ENCODE measurements at places on chromosomes 7 and 10.

DNA sequence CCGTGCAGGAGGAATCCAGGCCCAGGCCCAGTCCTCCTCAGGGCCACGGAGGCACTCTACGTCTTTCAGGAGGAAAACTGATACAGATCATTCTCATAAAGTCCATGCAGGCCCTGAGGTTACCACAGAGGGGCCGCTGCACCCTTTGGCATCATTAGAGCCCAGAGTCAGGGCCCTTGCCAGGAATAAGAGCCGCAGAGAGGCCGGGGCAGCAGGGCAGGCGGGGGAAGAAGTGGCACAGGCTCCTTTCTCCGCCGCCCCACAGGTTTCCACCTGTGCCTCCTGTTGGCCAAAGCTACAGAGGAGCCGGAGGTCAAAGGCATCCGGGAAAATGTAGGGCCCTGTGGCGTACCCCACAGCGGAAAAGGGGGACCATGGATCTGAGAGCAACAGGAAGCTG lies 366.6 kb upstream of the SHH start:
- no peak for DNase-seq

- no peak for DNase-seq
Measured at GRCh38 chr7:25994433-25994994, 157.5 kb upstream of the NFE2L3 start.

DNA sequence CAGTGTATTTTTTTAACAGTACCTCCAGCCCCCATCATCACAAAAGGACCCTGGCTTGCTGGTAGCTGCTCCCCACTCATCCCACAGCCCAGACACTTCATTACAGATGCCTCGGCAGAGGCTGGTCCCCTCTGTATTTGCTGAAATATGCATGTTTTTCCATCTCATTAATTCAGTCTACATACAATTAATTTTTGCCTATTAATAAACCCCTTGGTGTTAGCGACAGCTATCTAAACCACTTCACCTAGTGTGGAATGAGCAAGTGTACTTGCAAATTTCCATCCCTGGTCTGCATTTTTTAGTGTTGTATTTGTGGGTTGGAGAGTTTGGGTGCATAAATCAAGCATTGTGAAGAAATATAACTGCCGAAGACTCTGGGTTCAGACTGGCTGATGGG lies 216.9 kb downstream of the MGMT start:
- no peak for DNase-seq

- DNase-seq: no peak
Measured at GRCh38 chr10:110827875-110828274, 43.9 kb upstream of the PDCD4 start.

- no peak for DNase-seq
Measured at GRCh38 chr10:123663522-123663921, 2.6 kb upstream of the GPR26 start.

GRCh38 chr10:93518531-93518930 lies 22.1 kb downstream of the CEP55 start:
- no peak for DNase-seq

- DNase-seq: no peak
Measured at GRCh38 chr7:26549281-26549944, 257.8 kb downstream of the SNX10 start.

GRCh38 chr10:35487336-35488034 lies 117.7 kb upstream of the GJD4 start:
- DNase-seq: no peak

- DNase-seq: no peak
Measured at GRCh38 chr7:97868788-97869187, 3.4 kb downstream of the ASNS start.

DNA sequence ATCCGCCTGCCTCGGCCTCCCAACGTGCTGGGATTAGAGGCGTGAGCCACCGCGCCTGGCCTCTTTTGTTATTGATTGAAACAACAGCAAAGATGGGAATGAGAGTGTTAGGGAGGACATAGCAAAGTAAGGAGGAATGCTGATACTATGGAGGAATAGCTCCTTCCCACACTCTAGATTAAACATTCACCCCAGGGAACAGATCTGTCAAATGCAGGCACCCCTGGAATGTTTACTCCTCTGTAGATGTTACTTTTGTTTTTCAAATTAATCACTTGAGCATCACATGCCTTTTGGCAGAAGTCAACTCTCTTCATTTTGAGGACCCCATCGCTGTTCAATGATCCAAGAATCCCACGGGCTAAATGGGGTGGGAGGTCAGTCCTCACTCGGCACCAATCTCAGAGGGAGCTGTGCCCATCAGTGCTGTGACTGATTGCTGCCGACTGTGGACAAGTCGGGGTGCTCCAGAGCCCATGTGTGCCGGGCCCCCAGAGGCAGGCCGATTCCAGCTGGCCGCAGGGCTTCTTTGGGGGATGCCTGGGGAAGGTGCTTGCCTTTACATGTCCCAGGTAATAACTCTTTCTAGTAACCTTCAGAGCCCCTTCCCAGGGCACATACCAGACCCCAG lies 10.2 kb upstream of the COBL start:
- DNase-seq: no peak

- no peak for DNase-seq
Measured at GRCh38 chr7:112120696-112121217, 85.4 kb downstream of the DOCK4 start.

- no peak for DNase-seq
Measured at GRCh38 chr10:7082967-7083366, 327.9 kb downstream of the SFMBT2 start.

- no peak for DNase-seq
Measured at GRCh38 chr7:133545618-133546017, 292.7 kb downstream of the EXOC4 start.

- DNase-seq: no peak
Measured at GRCh38 chr10:8586504-8586903, 532.0 kb downstream of the GATA3 start.

- no peak for DNase-seq
Measured at GRCh38 chr10:35347121-35347562, 10.8 kb downstream of the CCNY start.

DNA sequence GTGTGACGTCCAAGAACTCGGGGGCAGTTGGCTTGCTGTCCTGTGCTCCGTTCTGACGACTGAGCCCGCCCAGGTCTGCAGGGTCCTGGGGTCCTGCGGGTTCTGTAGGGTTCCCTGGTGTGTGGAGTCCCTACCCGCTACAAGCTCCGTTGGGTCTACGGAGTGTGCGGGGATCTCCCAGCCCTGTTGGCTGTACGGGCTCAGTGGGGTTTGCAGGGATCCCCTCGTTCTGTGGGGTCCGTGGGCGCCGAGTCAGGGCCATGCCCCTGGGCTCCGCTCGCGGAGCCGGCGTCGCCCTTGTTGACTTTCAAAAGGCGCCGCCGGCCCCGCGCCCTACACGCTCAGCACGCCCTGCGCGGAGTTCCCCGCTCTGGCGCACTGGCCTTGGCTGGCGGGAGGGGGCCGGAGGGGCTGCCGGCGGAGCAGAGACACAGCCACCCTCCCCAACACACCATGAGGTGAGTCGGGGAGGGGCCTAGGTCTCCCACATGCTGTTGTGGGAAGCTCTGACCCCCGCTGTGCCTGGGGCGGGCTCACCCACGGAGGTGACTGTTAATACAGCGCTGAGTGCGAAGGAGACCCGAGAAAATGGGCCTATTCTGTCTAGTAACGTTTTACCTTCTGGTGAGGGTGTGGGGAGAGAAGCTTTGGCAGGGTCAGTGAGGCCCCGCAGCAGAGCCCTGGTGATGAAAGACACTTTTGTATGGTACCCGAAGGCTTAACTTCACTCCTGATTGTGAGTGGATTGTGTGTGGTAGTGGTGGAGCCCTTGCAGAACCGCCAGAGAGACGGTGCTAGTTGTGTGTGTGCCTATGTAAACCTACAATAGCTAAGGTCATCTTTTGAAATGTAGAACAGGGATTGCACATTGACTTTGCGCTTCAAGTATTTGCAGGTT lies 8.1 kb downstream of the TASOR2 start:
- DNase-seq: no peak

GRCh38 chr10:70970830-70971229 lies 82.5 kb upstream of the PCBD1 start:
- no peak for DNase-seq

DNA sequence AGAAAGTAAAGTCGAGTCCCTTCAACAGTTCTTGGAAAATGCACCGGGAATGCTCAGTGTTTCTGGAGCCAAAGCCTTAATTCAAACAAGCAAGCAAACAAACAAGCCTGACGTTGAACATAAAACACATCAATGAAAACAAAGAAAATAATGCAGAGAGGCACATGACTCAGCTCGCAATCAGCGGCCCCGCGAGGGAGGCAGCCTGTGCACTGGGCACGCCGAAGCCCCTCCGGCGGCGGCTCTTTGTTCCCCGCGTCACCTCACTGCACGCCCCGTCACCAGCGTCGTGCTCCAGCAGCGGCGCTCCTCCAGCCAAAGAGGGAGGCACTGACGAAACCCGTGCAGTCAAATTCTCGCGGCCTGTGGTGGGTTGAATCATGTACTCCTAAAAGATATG lies 151.5 kb downstream of the DNAJB6 start:
- no peak for DNase-seq

DNA sequence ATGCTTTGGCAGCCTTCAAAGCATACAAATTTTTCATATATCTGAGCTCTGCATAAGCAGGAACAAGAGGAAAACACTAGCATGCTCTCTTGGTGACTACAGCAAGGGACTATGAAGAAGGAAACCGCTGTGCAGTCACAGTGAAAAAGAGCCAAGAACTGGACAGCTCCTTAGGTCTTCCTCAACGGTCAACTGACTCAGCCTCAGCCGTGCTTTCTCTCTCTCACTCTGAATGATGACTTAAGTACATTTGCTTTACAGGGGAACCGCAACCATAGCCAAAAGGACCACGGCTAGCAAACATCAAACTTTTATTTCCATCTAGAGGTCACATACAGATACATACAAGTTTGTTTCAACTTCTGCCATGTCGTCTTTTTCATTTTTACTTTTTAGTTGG lies 69.9 kb downstream of the HYCC1 start:
- no peak for DNase-seq

GRCh38 chr7:94300176-94300835 lies 94.4 kb upstream of the COL1A2 start:
- DNase-seq: no peak

GRCh38 chr10:50740293-50740648 lies 535 bp downstream of the ASAH2B start:
- no peak for DNase-seq

- no peak for DNase-seq
Measured at GRCh38 chr10:36638462-36639155, 486.8 kb upstream of the ANKRD30A start.

- no peak for DNase-seq
Measured at GRCh38 chr7:66206119-66206933, 1.2 kb downstream of the TPST1 start.

DNA sequence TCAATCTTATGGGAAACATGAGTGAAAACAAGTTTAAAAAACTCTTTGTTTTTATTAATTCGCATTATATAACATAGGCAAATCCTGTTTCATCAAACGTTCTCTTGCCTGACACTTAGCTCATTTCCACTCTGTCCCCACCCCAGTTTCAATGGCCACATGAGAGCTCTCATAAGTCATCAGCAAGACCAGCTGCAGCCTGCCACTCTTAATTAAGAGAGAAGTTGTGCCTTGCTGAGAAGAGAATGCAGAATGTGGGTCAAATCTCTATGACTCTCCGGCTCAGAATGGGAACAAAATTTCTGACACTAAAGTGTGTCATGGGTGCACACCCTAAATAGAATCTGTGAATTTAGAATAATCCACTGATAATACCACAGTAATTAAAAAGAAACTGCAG lies 39.6 kb downstream of the ASAH2 start:
- no peak for DNase-seq

DNA sequence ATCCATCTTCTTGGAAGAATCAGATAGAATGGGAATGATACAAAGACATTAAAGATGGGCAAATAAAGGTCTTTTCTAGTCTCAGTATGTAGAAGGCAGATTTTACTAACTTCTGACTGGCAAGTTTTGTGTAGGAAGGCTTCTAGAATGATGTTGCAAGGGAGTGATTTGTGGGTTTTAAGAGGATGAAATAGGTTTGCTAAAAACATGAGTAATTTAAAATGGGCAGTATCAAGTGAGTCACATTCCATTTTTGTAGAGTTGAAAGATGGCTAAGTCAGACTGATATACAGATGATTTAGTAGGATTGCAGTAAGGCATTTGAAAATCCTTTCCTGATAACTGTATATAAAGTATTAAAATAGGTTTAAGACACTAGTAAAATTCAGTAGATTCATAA lies 777.4 kb downstream of the SORCS1 start:
- DNase-seq: no peak

DNA sequence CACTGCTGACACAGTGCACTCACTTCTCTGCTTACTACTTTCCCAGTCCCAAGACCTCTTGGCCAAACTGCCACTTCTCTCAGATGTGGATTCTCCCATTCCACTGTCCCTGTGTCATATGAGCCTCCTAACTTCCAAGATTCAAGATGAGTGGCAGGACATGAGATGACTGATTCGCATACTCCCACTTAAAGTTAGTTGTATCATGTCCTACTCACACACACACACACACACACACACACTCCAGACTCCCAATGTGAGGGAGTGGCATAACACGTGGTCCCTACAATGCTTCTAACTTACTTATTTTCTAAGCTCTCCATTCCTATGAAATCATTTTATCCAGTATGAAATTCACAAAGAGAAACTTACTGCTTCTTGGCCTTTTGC lies 67.0 kb upstream of the CAV2 start:
- no peak for DNase-seq

DNA sequence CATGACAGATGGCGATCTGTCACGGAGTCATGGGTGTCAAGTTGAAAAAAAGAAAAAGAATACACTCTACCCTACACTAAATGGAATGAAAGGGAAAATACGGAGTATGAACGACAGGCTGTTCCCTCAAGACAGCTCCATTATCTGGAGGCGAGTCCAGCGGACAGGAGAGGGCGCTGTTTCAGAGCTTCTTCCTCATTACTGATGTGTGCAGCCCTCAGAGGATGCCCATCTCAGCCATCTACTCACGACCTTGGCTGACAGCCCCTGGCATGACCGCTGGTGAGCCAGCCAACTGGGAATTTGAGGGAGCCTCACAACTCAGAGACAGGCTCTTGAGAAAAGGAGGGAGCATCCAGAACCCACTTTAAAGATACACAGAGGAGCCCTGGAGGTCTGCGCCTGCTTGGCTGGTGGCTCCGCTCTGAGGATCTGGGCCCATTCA lies 49.6 kb upstream of the SMNDC1 start:
- DNase-seq: no peak

DNA sequence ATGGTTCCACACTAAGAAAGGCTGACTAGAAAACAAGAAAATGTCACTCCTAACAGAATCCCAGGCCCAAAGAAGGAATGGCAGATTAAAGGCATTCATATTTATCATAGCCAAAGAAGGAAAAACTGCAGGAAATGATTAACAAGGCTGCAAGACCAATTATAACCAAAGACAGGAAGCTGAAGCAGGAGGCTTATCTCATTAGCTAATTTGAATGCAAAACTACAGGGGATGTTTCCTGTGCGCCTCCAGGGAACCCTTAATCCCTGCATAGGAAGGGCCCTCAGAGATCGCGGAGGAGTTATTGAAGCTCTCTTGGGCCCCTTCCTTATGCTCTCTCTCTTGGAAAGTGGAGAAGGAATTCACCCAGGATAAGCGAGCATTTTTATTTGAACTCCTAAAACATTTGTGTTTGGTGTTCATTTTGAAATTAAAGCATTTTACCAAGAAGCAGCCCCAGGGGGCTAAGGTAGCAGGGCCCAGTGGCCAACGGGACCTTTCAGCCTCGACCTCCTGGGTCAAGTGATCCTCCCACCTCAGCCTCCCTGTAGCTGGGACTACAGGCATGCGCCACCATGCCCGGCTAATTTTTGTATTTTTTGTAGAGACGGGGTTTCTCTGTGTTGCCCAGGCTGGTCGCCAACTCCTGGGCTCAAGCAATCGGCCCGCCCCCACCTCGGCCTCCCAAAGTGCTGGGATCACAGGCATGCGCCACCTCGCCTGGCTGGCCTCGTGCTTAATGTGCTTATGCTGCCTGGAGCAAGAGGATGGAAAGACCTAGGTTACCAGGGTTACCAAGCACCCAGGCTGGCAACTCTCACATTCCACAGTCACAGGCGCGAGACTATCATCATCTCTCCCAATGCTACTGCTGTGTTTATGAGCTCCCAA lies 24.1 kb upstream of the PROSER2 start:
- no peak for DNase-seq
